ENCODE measurements at places on chromosomes 3 and 15.

DNA sequence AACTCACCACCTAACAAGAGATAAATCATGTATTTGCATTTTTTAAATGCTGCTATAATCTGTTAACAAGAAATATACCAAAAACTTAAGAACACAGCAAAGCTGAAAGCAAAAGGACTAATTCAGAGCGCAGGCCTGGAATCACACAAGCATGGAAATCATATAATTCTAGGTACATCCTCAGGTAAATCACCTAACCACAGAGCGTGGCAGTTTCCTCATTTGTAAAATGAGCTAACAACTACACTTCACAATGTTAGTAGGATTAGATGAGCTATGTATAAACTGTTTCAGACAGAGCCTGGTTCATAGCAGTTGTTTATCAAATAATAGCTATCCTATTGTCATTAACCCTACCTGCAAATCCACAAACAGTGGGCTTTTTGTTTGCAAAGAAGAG, 146.4 kb downstream of the ERC2 start:
- no peak for DNase-seq

GRCh38 chr3:61645148-61645547, 83.8 kb downstream of the PTPRG start:
- no peak for DNase-seq

DNA sequence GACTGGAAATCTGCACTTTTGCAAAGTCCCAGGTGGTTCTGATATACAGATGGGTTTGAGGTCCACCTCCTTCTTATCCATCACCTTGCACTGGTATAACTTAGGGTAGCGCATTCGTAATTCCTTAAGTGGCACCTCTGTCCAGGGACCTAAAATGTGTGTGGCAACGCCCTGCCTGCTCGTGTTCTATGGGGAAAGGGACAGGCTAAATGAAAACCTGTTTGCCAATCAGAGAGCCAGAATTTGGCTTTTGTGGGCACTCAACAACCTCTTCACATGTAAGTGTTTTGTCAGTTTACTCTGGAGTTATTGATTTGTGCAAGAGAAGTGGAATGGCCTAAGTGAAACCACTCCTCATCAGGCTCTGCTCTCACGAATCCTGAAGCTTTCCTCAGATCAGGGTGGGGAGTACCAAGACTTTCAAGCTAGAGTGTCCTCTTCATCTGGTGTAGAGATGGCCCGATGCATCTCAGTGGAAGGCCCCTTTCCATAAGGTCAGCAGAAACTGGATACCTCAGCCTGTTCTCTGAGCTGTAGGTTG, 138.3 kb downstream of the ALDH1A2 start:
- DNase-seq = no peak

DNA sequence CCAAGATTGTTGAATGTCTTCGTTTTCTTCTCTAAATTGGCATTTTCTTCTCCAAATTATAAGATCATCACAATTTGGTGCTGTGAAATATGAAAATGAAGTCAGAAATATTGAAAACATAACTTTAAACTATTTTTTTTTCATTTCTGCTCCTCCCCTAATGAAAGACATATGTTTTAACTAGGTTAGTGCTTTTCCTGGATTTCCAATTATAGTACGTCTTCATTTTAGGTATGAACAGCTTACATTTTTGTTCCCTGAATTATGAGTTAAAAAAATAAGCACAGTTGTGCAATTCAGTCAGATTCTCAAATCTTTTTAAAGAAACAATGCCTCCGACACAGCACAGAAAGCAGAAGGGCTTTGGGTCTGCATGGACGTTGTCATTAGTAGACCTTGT, 83.5 kb upstream of the CFAP20DC start:
- no peak for DNase-seq

- DNase-seq = no peak
Measured at GRCh38 chr3:165903885-165904630, 66.8 kb upstream of the BCHE start.

GRCh38 chr15:98791046-98791701, 142.8 kb downstream of the IGF1R start:
- no peak for DNase-seq

DNA sequence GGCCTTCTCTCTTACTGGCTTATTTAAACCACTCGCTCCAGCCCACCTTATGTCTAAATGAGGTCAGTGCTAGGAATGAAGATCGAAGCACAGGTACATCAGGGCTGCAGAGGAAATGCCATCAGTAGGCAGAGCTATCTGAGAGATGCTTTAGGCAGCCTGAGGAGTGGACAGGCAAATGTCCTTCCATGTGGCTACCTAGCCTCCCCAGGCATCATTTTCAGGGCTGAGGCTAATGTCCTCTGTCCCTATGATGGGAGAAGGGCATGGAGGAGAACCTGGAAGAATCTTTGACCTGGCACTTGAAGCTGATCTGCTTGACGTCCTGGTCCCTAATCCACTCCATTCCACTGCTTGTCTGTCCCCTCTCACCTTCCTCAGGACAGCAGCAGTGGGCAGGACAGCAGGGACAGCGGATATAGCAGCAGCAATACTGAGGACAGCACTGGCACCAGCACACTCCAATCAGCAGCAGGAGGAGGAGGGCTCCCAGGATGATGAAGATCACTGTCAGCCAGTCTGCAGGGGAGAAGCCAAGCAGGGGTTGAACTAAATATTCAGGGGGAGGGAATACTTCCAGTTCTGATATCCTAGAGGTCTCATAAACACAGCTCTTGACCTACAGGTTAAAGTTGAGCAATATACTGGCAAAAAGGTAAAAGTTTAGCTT, 21.0 kb downstream of the ILDR1 start:
- DNase-seq = no peak

DNA sequence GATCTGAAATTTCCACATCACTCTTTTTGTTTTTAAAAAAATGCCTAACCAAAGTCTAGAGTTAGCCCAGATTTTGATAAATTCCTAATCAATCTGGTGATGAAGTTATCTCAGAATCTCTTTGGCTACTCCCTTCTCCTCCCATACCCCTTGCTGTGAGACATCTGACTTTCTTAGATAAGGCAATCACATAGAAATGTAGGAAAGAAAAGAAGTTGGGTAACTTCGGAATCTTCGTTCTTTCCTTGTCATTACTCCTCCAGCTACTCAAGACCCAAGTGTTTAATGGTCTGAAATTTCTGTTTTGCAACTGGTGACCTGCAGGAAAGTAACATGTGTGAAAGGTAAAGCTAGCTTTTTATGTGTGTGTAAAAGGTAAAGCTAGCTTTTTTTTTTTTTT, 37.8 kb downstream of the MYL3 start:
- DNase-seq = no peak

DNA sequence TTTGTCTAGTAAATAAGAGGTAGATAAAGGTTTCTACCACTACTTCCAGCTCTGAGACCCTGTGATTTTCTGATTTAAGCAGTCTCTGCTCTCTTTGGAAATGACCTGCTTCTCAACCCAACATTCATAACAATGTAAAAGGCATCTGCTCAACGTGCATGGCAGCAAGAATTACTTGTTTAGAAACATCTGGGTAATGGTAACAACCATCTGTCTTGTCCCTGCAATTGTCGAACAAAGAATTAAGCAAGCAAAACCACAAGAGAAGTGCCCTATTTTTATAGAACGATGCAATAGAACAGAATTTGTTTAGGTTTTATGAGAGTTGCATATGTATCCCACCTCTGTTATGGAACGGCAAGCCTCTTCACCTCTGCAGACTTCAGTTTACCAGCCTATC, 7.1 kb upstream of the FSIP1 start:
- no peak for DNase-seq

GRCh38 chr3:125480656-125481374, 39.2 kb downstream of the SNX4 start:
- DNase-seq = no peak

DNA sequence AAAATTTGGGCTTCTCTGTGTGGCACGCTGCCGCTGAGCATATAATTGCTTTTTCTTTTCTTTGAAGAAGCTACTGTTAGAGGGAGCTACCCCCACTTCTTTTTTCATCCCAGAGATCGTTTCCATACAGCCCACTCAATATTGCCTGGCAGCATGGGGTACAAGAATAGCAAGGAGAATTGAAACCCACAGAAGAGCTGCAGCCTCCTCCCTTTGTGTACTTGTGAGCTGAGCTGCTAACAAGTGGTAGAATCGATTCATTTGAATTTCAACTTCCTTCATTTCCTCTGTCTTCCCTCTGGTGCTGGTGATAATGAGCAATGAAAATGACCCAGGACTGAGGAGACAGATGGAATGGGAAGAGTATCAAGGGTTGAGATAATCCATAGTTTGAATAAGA, 64.9 kb downstream of the LRRC3B start:
- DNase-seq = no peak

GRCh38 chr15:85527895-85528294, 147.5 kb downstream of the AKAP13 start:
- no peak for DNase-seq

GRCh38 chr3:156803952-156804741, 22.0 kb upstream of the LEKR1 start:
- no peak for DNase-seq

- DNase-seq = no peak
Measured at GRCh38 chr3:165359005-165359404, 162.8 kb upstream of the SLITRK3 start.

DNA sequence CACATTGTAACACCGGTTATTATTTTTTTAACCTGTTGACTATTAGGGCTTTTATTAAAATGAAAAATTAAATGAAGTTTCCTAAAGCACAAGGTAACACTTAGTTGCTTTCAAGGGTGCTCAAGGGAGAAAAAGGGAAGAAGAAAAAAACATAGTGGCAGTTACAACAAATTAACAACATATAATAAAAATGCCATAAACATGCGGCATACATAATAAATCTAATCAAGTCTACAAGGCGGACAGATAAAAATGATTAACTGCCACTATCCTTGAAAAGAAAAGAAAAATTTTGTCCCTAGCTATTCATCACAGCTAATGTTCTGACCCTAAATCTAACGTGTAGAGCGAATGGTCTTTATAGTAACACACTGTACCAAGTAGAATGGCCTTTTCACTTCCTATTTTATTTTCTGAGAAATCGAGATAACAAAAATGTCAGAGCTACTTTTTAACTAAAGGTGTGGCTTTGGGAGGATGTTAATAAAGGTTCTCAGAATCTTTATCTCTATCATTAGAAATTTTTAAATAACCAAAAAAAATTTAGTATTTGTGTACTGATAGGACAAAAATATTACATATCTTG, 194.9 kb downstream of the FOXP1 start:
- no peak for DNase-seq

- no peak for DNase-seq
Measured at GRCh38 chr3:198079771-198080520, 119.9 kb downstream of the LMLN start.

DNA sequence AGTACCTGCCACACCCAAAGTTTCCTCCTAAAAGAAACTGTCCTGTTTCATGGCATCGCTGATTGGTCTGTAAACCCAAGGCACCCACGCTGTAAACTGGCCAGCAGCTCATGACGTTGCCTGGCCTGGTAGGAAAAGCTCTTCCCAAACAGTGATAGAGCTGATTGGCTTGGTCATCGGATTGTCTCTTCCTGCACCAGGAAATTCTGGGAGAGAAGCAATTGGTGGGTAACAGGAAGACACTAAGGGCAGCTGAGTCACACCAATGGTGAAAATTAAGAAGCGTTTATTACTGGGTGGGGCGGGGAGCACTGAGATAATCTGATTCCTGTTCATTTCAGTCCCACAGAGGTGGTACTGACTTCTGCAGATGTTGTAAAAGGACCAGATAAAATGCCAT, 31.0 kb downstream of the KLHL6 start:
- no peak for DNase-seq

DNA sequence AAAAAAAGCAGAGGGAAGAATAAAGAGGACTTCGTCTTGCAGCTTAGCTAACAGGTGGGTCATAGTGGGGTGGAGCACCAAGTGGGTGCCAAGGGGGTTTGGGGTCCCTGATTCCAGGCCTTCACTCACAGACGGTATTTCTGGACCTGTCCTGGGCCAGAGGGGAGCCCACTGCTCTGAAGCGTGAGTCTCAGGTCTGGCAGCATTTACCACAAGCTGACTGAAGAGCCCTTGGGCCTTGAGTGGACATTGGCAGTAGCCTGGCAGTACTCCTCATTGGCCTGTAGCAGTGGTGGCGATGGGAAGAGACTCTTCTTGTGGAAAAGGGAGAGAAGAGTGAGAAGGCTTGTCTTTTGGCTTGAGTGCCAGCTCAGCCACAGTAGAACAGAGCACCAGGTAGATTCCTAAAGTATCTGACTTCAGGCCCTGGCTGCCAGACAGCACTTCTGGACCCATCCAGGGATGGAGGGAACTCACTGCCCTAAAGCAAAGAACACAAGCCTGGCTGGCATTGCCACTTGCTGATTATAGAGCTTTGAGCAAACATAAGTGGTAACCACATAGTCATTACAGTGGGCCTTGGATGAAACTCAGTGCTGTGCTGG, 72.9 kb downstream of the GLDN start:
- DNase-seq = no peak

Measured in NT2/D1 (cell line).